ENCODE measurements at places on chromosomes 4 and X. TPM values are rescaled to one million over a fixed set of nuclear protein-coding genes. Genes with fewer than 3 reads are reported as not detected.

The NRK gene
- total RNA-seq, result not detected

The GYG2 gene
- 7.8 TPM for total RNA-seq

- no peak for DNase-seq
Observed at GRCh38 chr4:95758001-95758400, 81.9 kb upstream of the PDHA2 start.

DNA sequence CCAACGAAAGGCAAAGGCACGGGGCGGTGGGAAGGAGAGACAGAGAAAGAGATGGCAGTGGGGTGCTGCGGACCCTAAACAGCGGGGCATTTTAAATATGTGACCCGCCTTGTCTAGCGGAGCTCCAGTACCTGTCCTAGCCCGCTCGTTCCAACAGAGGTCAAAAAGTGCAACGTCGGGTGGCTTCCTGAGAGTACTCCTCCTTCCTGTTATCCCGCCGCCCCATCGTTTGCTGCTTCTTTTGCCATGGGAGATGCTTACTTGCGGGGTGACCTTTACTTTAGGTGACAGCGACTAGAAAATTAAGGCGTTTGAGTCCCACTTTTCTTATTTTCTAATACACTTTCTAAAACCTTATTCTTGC lies 735 bp downstream of the NRK start:
- no peak for DNase-seq

- DNase-seq, result no peak
Observed at GRCh38 chr4:100130491-100130890, 59.8 kb downstream of the DDIT4L start.

GRCh38 chr4:185096032-185096653 lies 46.9 kb upstream of the SLC25A4 start:
- peak; percentile 39 for DNase-seq

The RBM46 gene
- not detected for total RNA-seq

DNA sequence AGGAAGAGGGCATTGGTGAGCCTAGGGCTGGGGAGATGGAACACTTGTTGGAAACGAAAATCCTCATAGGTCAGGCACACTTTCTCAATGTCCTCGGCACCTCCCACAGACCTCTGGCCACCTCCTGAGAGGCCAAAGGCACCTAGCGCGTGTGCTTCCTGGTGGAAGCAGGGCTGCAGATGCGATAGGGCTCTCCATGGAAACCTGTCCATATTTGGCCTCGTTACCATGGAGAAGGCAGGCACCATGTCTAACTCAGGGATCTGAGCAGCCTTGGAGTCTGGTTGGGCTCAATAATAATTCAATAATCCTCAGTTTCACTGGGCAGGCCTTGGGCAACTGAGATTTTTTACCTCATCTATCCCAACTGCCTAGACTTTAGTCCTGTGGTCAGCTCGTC lies 58.3 kb downstream of the RAI2 start:
- DNase-seq, result no peak

GRCh38 chrX:111511477-111511876 lies at the start of gene SERTM2:
Gene SERTM2 (plus strand): TSS chrX:111511645. CDS start chrX:111518858, 7,213 bp downstream.
- no peak for DNase-seq

DNA sequence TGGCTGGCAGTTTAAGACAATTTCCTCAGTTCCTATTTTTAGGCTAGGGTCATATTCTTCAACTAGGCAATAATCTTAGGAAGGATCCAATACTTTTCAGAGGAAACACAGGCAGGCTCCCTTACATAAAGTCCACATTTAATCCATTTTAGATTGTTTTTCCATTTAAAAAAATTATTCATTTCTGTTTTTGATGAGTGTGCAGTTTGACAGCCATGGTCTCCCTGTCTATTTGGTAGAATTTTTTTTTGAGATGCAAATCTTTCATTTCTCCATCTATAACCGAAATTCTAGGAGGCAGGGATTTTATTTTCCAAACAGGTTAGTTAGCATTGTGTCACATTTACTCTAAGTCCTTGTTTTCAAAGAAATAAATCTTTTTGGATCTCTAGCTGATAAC lies 326.8 kb downstream of the PPP4R3C start:
- DNase-seq, result no peak

The TGIF2LX gene
- total RNA-seq, result not detected

- no peak for DNase-seq
Observed at GRCh38 chr4:155161357-155161756, 47.1 kb upstream of the NPY2R start.
